Smooth muscle cell of the umbilical artery (primary cell): ENCODE measurements at places on chromosomes 12 and 14. TPM values are rescaled to one million over a fixed set of nuclear protein-coding genes. Genes with fewer than 3 reads are reported as not detected.

Gene FAM181A
- not detected in 2 replicates for total RNA-seq

Gene APOF
- total RNA-seq, result not detected in 2 replicates

Gene PLXNC1
- 0.59 and 2.3 TPM in 2 replicates for total RNA-seq

Gene AQP5
- not detected in 2 replicates for total RNA-seq

Gene SERPINA5
- total RNA-seq, result not detected in 2 replicates

Gene IL26
- not detected in 2 replicates for total RNA-seq

Gene NPFF
- total RNA-seq, result not detected in 2 replicates

Gene MLXIP
- 36.2 and 55.7 TPM in 2 replicates for total RNA-seq
